ENCODE measurements at places on chromosomes 16 and 17. TPM values are rescaled to one million over a fixed set of nuclear protein-coding genes. Genes with fewer than 3 reads are reported as not detected.

GRCh38 chr17:9931144-9931741 is 26.2 kb upstream of the RCVRN start:
- H3K27me3 ChIP-seq: no peaks in the 10 kb centered on the region
- DNase-seq: no peak
- H3K36me3 ChIP-seq: no peaks in the 10 kb centered on the region
- H3K4me1 ChIP-seq: no peaks in the 10 kb centered on the region

DNA sequence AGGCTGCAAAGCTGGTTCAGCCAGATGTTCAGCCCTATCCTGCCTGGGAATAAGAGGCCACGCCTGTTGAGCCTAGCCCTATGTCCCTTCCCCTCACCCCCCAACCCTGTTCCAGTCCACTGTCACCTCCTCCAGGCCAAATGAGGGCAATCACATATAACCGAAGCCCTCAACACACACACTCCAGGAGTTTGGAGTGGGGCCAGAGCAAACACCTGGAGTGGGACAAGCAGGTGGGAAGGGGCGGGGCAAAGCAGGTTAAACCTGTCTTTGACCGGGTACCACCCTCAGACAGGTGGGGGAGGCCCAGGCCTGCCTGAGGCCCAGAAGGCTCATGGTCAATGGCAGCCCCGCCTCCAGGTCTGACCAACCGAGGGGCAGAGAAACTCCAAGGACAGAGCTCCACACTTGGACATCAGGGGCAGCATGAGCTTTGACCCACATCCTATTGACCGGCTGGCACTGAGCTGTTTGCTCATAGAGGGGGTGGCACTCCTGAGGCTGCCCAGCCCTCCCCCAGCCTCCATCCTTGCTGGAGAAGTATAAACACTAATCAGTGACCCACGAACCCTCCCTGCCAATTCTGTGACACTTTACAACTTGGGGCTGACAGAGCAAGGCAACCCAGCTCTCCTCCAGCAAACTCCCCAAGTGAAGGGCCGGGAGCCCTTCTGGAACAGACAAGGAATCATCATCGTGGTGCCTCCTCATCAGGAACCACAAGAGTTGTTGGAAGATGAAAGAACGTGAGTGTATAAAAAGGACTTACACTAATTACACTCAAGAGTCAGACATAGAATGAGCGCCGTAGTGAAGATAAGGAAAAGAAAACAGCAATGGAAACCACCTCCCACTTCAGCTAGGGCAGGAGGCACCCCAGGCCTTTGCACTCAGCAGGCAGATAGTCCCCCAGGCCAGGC is 1.5 kb downstream of the ESRP2 start:
- peaks cover 7% of the 10 kb centered on the region for H3K4me1 ChIP-seq
- peak overlapping the region; percentile 88 for H3K27ac ChIP-seq
- peaks cover 4% of the 10 kb centered on the region for H3K36me3 ChIP-seq
- H3K27me3 ChIP-seq: no peaks in the 10 kb centered on the region

- no peak for DNase-seq
- H3K4me3 ChIP-seq: no peak overlapping the region
- no peaks in the 10 kb centered on the region for H3K36me3 ChIP-seq
- H3K27ac ChIP-seq: no peak overlapping the region
Measured at GRCh38 chr16:76653390-76654026, 376.3 kb downstream of the CNTNAP4 start.

- no peaks in the 10 kb centered on the region for H3K36me3 ChIP-seq
- H3K27me3 ChIP-seq: no peaks in the 10 kb centered on the region
- no peak overlapping the region for H3K4me3 ChIP-seq
- no peak for DNase-seq
- no peaks in the 10 kb centered on the region for H3K4me1 ChIP-seq
Measured at GRCh38 chr17:60311936-60312335, 80.0 kb downstream of the USP32 start.

Gene FNDC8
- not detected for total RNA-seq

Data from colonic mucosa (tissue), 4 donors.